ENCODE measurements at places on chromosomes 12 and 14.

DNA sequence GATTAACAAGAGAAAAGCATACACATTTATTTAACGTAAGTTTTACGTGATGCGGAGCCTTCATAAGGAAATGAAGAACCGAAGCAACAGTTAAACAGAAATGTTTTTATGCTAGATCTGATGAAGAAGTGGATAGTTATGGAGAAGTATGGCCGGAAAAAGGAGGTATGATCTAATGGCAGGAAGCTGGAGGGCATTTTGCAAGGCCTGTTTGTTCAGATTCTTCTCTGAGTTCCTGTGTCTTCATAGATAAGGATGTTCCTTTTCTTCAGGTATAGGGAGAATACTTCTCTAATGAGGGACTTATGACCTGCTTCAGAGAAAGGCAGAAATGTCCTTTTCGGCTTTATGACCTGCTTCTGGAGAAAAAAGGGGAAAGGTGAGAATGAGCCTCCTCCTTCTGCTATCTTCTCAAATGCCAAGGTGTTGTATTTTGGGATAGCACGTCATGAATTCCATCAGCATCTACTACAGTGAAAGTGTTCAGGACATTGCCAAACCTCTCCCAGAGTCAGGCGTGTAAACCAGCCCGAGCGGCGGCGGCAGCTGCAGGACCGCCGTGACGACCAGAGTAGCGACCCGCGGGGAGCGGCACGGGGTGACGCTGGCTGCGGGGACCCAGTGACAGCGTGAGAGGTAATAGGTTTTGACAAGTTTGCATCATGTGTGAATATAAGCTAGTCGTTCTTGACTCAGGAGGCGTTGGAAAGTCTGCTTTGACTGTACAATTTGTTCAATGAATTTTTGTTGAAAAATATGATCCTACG, 33.7 kb upstream of the SGPP1 start:
- DNase-seq, result no peak

GRCh38 chr12:92085736-92086040, 60.0 kb downstream of the BTG1 start:
- no peak for DNase-seq

DNA sequence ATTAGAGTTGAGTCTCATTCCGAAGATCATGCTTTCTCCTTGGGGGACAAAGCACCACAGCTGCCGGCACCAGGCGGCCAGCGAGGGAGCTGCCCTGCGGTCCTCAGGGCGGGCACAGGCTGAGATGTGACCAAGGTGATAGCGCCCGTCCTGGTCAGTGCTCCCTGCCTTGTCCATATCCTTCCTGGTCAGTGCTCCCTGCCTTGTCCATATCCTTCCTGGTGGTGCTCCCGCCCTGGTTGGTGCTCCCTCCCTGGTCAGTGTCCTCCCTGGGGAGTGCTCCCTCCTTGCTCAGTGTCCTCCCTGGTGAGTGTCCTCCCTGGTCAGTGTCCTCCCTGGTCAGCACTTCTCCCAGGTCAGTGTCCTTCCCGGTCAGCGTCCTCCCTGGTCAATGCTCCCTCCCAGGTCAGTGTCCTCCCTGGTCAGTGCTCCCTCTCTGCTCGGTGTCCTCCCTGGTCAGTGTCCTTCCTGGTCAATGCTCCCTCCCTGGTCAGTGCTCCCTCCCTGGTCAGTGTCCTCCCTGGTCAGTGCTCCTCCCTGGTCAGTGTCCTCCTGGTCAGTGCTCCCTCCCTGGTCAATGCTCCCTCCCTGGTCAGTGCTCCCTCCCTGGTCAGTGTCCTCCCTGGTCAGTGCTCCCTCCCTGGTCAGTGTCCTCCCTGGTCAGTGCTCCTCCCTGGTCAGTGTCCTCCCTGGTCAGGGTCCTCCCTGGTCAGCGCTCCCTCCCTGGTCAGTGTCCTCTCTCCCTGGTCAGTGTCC, 92.2 kb downstream of the ADGRD1 start:
- DNase-seq, result no peak

GRCh38 chr12:56160193-56160763, 2.1 kb downstream of the MYL6 start:
- DNase-seq, result no peak

GRCh38 chr14:54343272-54344121, 53.3 kb upstream of the CDKN3 start:
- peak; percentile 79 for DNase-seq
